Suprapubic skin (tissue), 4 donors: ENCODE measurements at places on chromosomes 6 and 20.

GRCh38 chr6:4637691-4638433 is 138.3 kb upstream of the CDYL start:
- H3K4me3 ChIP-seq: no peak overlapping the region
- peaks cover 13% of the 10 kb centered on the region for H3K4me1 ChIP-seq
- no peaks in the 10 kb centered on the region for H3K36me3 ChIP-seq
- H3K27ac ChIP-seq: no peak overlapping the region

- H3K27me3 ChIP-seq: no peaks in the 10 kb centered on the region
- no peak overlapping the region for H3K4me3 ChIP-seq
- no peaks in the 10 kb centered on the region for H3K4me1 ChIP-seq
- DNase-seq: no peak
Measured at GRCh38 chr6:38236631-38237030, 403.1 kb downstream of the BTBD9 start.

GRCh38 chr6:30690403-30691207 is at the start of gene NRM:
Gene NRM, minus strand, starts transcription at chr6:30690984. Its CDS starts 10 bp downstream, at chr6:30690974.
- peak within 1 kb of the TSS; percentile 54 for H3K4me3 ChIP-seq
- no peaks in the 10 kb centered on the region for H3K27me3 ChIP-seq
- H3K36me3 ChIP-seq: no peaks in the 10 kb centered on the region
- peak within 1 kb of the TSS; percentile 98 for H3K27ac ChIP-seq
- peaks cover 44% of the 10 kb centered on the region for H3K4me1 ChIP-seq

DNA sequence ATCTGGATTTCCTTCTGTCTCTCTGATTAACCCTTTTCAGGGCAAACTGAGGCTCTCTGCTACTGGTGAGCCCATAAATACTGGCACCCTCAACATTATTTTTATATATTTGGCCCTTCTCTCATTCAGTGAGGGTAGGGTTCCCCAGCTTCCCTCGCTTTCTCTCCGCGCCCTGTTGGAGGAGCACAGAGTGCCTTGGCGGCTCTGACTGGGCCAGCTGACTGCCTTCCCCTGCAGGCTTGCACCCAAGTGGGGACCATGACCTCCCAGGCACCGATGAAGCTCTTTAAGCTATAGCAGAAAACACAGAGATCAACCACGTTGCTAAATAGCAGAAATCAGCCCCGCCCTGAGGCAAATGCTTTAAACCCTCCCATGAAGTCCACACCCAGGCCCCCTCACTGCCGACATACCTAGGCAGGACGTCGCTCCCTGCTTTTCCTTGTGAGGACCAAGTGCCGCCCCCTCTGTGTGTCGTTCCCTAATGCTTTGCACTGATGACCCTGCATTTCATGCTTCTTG is 105.0 kb downstream of the HUS1B start:
- no peak overlapping the region for H3K27ac ChIP-seq
- no peak for DNase-seq
- no peaks in the 10 kb centered on the region for H3K27me3 ChIP-seq
- peaks cover 4% of the 10 kb centered on the region for H3K4me1 ChIP-seq

GRCh38 chr6:28789553-28790083 is 134.2 kb downstream of the TRIM27 start:
- DNase-seq: no peak
- H3K27me3 ChIP-seq: peaks cover 98% of the 10 kb centered on the region

GRCh38 chr20:2300420-2300819 is 4.6 kb downstream of the TGM3 start:
- H3K36me3 ChIP-seq: no peaks in the 10 kb centered on the region
- DNase-seq: no peak
- peaks cover 6% of the 10 kb centered on the region for H3K4me1 ChIP-seq
- no peak overlapping the region for H3K4me3 ChIP-seq
- no peaks in the 10 kb centered on the region for H3K27me3 ChIP-seq

DNA sequence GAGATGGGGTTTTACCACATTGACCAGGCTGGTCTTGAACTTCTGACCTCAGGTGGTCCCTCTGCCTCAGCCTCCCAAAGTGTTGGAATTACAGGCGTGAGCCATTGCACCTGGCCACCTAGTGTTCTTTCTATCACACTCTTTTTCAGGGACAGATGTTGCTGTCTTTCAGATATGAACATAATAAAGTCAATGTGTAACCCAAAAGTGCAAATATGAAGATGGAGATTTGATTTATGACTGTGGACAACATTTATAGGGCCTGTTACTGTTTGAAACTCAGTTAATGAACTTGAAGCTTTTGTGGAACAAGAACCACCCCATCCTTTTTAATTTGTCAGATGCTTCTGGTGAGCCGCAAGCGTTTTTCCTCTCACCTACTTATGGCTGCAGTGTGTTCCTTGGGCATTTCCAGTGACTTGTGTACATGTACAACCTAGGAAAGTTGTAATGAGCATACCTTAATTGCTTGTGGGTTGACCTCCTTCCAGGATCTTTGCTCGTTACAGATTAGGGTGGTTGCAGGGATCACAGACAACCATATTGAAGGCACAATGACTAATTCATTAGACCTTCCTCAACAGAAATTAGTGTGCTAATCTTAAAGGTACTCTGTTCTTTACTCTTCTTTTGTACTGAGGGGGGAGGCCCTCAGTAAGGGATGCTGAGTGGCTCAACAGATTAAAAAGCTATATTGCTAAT is 6.8 kb downstream of the TBPL1 start:
- no peak overlapping the region for H3K27ac ChIP-seq
- no peaks in the 10 kb centered on the region for H3K27me3 ChIP-seq
- H3K4me3 ChIP-seq: no peak overlapping the region
- DNase-seq: no peak
- H3K36me3 ChIP-seq: no peaks in the 10 kb centered on the region
- peaks cover 19% of the 10 kb centered on the region for H3K4me1 ChIP-seq

GRCh38 chr6:29790626-29791025 is 37.0 kb upstream of the HLA-G start:
- no peak for DNase-seq
- H3K27ac ChIP-seq: no peak overlapping the region
- no peaks in the 10 kb centered on the region for H3K36me3 ChIP-seq
- peaks cover 16% of the 10 kb centered on the region for H3K4me1 ChIP-seq
- H3K4me3 ChIP-seq: no peak overlapping the region

DNA sequence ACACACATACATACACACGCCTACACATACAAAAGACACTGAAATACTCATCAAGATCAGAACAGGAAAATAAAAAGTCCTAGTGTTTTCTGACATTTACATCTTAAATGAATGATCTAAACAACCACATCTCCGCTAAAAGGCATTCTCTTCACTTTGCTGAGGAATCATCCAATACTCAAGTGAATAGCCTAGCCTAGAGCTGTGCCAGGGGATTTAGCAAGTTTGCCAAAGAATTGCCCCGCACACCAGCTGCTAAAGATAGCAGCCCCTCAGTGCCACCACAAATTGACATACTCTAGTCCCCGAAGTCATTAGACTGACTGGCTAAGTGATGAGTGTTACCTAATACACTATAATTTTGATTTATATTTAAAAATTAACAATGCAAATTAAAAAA is 246.8 kb upstream of the POU3F2 start:
- no peak for DNase-seq
- no peak overlapping the region for H3K27ac ChIP-seq
- H3K4me3 ChIP-seq: no peak overlapping the region
- no peaks in the 10 kb centered on the region for H3K4me1 ChIP-seq

DNA sequence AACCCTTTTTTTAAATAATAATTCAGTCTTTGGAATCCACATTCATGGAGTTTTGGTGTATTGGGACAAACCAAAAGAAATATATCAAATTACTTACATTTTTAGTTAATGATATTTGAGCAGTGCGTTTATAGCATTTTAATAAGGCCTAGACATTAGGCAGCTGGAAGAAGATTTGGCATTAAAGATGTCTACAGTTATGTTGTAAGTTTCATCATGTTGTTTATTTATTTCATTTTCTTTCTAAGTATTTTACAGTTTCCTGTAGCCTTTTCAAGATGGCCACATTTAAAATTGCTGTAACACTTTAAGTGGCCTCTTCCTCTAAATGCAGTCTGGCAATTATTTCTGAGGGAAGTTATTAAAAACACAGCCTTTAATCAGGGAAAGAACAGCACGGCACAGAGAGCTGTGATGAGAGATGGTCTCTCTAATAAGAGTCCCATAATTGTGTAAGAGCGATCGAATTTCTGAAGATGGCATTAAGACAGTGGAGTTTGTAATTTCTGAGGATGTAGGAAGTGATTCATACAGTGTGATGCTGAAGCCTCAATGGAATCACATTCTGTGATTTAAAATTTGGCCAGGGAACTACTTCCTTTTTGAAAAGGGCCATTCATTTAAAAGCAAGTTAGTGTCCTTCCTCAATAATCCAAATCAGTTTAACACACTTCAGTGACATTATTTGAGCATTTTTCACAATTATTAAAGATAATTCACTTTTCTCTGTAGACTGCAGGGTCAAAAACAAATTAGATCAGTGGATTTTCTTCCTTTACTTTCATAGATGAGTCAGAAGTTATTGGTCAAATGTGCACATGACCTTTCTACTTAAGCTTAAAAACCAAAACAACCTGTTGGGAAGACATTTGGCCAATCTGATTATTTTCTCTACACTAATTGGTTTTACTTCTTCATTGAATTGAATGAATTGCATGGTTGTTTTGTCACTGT is 52.4 kb upstream of the EDN3 start:
- H3K4me3 ChIP-seq: no peak overlapping the region
- no peak for DNase-seq
- no peak overlapping the region for H3K27ac ChIP-seq
- H3K4me1 ChIP-seq: no peaks in the 10 kb centered on the region

DNA sequence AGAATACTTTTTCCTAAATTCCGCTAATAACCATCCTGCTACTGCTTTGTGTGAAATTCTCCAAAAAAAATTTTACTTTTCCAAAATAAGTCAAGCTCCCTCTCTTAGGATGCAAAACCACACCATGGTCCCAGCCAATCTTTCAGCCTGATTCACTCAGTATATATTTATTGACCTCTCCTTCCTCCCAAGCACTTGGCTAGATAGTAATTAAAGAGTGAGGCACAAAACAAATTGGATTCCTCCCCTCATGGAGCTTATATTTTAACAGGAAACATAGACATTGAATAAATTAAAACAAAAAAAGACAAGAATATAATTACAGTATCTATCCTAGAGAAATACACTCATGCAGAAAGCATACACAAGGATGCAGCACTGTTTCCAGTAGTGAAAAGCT is 9.0 kb upstream of the ZNF217 start:
- no peak overlapping the region for H3K4me3 ChIP-seq
- no peaks in the 10 kb centered on the region for H3K36me3 ChIP-seq
- DNase-seq: no peak
- H3K27ac ChIP-seq: no peak overlapping the region
- H3K4me1 ChIP-seq: peaks cover 29% of the 10 kb centered on the region

GRCh38 chr6:38527371-38527770 is 112.4 kb downstream of the BTBD9 start:
- no peak overlapping the region for H3K4me3 ChIP-seq
- H3K27ac ChIP-seq: no peak overlapping the region
- no peaks in the 10 kb centered on the region for H3K36me3 ChIP-seq
- no peak for DNase-seq
- no peaks in the 10 kb centered on the region for H3K4me1 ChIP-seq

DNA sequence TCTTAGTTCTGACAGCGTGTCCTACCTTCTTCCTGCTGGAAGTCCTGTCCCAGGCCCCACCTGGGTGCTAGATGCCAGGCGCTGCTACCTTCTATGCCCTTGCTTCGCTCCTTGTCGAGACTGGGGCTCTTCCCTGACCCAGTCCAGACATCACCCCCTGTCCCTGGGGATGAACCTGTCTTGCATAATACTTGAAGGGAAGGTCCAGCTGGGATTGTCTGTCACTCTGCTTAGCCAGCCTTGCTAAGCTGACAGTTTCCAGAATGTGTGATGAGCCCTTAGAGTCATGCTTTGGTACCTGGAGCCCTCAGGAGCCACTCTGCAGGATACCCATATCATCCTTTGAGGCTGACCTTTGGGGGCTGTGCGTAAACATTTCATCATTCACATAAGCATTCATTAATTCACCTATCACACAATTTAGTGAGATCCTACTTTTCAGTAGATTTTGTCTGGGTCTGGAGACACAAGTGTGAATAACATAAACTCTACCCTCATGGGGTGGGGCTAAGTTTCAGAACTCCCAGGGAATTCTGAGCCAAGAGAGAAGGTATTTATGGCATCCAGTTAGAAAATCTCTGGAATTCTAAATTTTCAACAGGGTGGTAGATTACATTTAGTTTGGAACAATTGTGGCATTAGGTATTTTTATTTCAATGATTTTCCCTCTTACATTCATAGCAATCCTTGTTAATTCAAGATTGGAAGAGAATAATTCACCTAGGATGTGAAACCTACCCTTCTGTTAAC is 151.1 kb upstream of the HDAC2 start:
- H3K36me3 ChIP-seq: no peaks in the 10 kb centered on the region
- H3K27me3 ChIP-seq: no peaks in the 10 kb centered on the region
- DNase-seq: no peak

DNA sequence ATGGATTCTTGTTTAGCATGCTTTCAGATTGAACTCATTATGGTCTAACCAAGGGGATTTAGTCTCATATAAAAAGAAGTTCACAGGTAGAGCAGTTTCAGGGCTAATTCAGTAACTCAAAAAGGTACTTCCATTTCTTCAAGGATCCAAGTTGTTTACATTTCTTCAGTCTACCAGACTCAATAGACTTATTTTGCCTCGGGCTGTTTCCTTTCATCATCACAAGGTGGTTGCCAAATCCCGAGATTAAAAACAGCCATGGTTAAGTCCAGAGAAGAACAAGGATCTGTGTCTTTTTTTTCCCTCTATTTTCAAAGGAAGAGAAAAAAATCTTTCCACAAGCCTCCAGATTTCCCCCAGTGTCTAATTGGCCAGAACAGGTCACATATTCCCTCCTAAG is 69.8 kb upstream of the SNX9 start:
- no peak for DNase-seq
- no peaks in the 10 kb centered on the region for H3K27me3 ChIP-seq
- no peaks in the 10 kb centered on the region for H3K36me3 ChIP-seq
- no peak overlapping the region for H3K27ac ChIP-seq
- no peak overlapping the region for H3K4me3 ChIP-seq
- H3K4me1 ChIP-seq: peaks cover 18% of the 10 kb centered on the region

- no peak for DNase-seq
- H3K27me3 ChIP-seq: no peaks in the 10 kb centered on the region
- H3K4me3 ChIP-seq: no peak overlapping the region
- H3K36me3 ChIP-seq: no peaks in the 10 kb centered on the region
- H3K4me1 ChIP-seq: no peaks in the 10 kb centered on the region
Measured at GRCh38 chr6:47919875-47920274, 138.0 kb downstream of the OPN5 start.

DNA sequence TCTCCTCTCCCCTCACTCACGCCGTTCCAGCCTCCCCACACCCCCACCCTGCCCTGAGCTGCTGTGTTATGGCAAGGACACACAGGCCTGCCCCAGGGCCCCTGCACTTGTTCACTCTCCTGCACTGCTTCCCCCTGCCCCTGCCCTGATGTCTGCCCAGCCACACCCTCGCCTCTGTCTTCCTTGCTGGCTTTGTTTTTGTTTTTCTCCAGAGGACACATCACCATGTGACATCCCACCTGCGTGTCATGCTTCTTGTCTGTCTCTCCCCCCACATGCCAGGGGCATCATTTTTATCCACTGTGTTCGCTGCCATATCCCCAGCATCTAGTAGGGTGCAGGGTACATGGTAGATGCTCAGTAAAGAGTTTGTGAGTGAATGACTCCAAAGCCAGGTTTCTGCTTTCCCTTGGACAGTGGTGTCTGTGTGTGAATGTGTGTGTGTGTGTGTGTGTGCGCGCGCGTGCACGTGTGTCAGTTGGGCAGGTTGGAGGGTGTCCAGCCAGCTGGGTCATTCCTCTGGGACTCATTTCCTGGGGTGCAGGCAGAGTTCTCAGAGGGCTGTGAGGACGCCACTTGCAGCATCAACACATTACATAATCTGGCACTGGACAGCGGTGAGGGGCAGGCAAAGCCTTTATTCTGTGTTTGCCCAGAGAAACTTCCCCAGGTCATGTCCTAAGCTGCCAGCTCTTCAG is 60.6 kb downstream of the STK35 start:
- no peaks in the 10 kb centered on the region for H3K36me3 ChIP-seq
- H3K27ac ChIP-seq: no peak overlapping the region
- H3K4me3 ChIP-seq: no peak overlapping the region
- DNase-seq: no peak
- no peaks in the 10 kb centered on the region for H3K27me3 ChIP-seq
